Stimulated activated CD8-positive, alpha-beta memory T cell treated with anti-CD3 and anti-CD28 coated beads, Interleukin-7, amount 100 ng/mL, for 48 hours (primary cell): ENCODE measurements at places on chromosomes 7 and 10.

DNA sequence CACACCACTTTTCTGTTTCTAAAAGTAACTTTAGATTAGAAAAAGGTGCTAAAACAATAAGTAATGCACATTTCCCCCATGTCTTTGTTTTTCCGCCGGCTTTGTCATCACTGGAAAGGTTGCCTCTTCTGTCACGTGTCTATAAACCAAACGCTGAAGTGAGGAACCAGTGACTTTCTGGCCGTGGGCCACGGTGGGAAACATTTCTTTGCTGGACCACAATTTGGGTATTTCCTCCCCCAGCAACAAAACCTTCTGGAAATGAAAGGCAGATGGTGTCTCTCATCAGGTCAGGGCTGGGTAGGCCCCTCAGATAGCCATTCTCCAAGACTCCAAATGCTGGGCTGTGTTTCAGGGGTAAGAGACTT is 174.5 kb downstream of the SH3PXD2A start:
- no peak for DNase-seq

DNA sequence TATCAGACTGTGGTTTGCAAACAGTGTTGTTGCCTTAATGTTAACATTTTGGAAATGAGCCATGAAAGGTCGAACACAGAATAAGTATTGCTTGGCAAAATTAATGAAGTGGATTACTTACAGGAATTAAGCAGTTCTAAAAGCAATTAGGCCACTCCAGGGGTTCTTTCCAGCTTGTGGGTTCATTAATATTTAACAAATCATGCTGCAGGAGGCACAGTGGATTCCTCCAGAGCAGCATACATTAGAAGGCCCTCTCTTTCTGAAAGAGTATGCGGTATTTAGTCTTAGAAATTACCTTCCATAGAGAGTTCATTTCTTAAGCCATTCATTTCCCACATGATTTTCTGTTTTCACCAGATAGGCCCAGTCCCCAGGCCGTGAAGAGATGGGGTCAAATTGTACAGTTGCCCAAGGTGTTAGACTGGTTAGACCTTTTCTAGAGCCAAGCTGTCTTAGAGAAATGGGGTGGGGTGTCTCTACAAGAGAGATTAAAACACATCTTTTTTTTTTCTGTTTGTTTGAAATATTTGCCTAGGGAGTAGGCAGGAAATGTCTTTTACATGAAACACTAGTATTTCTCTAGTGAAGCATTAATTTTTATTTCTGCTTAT is 40.0 kb upstream of the AGR3 start:
- DNase-seq, result no peak

DNA sequence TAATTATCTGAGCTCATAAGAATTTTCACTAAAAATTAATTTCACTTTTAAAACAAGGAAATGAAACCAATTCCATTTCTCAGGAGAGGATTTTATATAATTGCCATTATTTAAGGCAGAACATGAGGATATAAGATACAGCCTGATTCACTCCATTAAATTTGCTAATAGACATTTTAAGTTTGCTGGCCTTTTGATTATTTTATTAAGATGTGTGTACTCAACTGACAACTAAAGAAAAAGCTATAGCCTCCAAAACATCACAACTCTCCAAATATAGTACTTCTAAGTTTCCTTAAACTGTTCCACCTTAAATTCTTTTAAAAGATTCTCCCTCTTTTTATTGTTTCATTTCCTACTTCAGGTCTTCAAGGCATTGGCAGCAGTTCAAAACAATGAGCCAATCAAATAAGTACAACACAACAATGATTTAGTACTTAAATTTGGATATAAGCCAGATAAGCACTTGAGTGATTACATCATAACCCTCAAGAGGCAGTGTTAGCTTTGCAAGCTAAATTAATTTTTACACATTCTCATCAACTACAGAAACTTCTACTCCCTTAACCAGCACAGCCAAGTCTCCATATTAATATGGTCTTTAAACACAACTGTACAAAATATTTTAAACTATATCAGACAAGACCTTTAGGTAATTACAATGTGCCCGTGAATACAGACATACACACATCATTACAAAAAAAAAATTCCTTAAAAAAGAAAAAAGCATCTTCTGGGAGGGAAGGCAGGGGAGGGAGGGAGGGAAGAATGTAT is 121.8 kb downstream of the KMT2C start:
- no peak for DNase-seq

GRCh38 chr10:11443468-11444154 is 167.8 kb downstream of the USP6NL start:
- DNase-seq, result no peak
